CD4-positive, alpha-beta T cell treated with Interleukin-15 for 4 hours (primary cell): ENCODE measurements at places on chromosomes 3 and 15.

- no peak for DNase-seq
These were observed 19.2 kb upstream of the RAD18 start for GRCh38 chr3:8982509-8982908.

- no peak for DNase-seq
These were observed 13.8 kb downstream of the HDAC11 start for GRCh38 chr3:13493867-13494441.

- DNase-seq, result no peak
These were observed 116.6 kb downstream of the MFSD1 start for GRCh38 chr3:158918451-158918850.

- DNase-seq, result no peak
These were observed 13.2 kb upstream of the ATP2B2 start for GRCh38 chr3:10518506-10519150.

DNA sequence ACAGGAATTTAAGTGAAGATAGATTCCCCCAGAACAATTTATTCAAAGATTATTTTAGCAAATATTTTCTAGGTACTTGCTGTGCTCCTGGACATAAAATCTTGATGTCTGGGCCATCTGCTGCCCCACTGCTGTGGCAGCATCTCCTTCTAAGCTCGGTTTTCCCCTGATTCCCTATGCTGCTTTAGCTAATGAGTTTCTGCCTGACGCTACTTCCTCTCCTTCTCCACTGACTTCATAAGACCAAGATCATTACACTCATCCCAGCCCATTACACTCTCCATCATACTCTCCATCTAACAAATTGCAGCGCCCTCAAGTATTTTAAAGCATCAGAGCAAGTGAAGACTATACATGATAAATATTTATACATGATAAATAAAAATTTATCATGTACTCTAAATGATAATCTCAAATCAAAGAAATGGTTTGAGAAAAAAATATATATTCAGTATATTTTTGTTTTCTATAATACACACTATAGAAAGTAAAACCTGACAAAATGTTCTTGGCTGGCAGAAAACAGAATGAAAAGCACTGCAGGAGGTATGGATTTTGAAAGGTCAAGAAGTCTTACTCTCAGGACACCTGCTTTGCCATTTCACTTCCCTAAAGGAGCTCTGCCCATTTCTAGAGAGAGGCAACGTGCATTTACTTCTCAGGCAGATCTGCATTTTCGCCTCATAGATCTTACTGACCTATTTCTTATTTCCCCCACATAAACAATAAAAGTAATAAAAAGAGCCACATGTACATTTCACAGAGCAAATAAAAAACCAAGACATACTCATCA, 232.0 kb downstream of the KCNMB2 start:
- no peak for DNase-seq

- no peak for DNase-seq
These were observed 241.6 kb upstream of the ZPLD1 start for GRCh38 chr3:102193255-102193654.
